ENCODE measurements at places on chromosomes 1 and 21.

GRCh38 chr21:31795992-31796391, 64.1 kb upstream of the SCAF4 start:
- no peak for DNase-seq

DNA sequence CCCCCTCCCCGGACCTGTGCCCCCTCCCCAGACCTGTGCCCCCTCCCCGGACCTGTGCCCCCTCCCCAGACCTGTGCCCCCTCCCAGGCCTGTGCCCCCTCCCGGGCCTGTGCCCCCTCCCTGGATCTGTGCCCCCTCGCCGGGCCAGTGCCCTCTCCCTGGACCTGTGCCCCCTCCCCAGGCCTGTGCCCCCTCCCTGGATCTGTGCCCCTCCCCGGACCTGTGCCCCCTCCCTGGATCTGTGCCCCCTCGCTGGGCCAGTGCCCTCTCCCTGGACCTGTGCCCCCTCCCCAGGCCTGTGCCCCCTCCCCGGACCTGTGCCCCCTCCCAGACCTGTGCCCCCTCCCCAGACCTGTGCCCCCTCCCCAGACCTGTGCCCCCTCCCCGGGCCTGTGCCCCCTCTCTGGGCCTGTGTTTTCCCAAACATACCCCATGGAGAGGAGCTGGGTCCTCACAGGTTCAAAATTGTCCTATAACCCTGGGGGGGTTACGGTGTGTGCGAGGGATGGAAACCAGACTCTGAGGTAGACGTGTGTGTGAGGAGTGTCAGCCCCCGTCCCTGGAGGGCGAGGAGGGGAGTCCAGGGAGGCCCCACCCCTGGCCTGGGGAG, 47.6 kb upstream of the POFUT2 start:
- DNase-seq, result no peak

GRCh38 chr1:109918671-109919070, 8.0 kb downstream of the CSF1 start:
- no peak for DNase-seq

DNA sequence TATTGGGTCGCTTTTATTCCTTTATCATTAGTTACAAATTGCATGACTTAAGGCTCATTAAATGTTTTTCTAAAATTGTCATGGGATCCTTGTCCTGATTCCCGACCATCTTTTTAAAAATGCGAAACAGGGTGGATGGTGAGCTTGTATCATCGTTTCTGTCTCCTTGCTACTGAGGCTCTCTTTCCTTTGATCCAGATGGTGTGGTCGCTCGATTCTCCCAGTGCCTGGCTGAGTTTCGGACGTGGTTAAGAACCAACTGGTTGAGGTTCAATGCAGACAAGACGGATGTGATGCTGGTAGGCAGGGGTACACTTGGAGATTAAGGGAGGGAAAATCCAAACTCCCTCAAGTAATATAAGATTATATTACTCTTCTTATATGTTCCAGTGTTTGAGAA, 1.2 kb downstream of the MIER1 start:
- no peak for DNase-seq

All from neuronal stem cell (in vitro differentiated cells).